Omental fat pad (tissue), 4 donors: ENCODE measurements at places on chromosomes 16 and 17. TPM values are rescaled to one million over a fixed set of nuclear protein-coding genes. Genes with fewer than 3 reads are reported as not detected.

DNA sequence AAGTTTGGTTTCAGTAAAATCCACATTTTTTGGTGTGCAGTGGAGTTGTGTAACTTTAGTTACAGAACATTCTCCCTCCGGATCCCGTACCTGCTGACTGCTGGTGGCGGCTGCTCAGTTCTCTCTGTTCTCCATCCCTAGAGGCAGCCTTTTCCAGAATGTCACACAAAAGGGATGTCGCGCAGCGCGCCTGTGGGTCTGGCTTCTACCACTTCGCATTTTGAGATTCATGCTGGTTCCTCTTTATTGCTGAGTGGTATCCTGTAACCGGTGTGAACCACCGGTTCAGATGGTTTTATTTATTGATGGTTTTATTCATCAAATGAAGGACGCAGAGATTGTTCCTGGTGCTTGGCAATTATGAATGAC, 981 bp upstream of the CEP131 start:
- DNase-seq = no peak

DNA sequence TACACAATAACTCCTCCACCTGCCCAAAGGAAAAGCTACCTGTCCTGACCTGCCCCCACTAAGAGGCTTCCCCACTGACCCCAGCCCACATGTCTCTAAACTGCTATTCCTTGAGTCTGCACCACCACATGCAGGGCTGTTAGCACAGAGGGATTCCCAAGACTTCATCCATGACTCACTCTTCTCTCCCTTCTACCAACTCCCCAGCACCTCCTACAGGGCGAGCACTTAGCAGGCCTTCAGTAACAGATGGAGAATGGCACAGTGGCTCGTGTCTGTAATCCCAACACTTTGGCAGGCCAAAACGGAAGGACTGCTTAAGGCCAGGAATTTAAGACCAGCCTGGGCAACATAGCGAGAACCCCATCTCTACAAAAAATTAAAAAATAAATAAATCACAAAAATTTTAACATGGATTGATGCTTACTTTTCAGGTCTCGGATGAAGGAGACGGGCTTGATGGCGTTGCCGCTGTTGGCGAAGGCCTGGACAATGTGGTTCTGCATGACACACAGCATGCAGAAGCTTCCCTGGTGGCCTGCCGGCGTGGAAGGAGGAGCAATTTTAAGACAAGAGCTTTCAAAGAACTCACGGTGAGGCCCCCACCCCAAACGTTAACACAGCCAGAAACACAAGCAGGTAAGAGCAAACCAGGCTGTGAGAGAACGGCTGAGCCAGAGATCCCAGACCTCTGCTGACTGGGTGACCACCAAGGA, 12.0 kb downstream of the USP36 start:
- no peak for DNase-seq

DNA sequence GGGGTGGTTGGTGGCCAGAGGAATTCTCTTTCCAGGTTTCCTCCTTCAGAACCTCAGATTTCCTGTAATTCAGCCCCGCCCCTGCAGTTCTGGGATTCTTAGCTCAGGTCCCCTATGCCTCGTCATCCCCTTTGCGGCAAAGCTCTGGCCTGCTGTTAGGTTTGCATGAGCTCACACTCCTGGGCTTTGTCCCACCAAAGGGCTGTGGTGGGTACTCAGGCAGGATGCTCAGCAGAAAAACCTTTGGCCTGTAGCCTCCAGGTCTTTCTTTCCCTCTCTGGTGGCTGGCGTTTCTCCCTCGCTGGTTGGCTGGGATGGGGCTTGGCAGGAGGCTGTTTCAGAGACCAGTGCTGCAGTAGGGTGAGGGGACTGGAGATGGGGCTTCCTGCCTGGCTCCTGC, 9.6 kb upstream of the PLEKHG4 start:
- no peak for DNase-seq

- DNase-seq = no peak
Observed at GRCh38 chr16:19588661-19589060, 33.2 kb downstream of the VPS35L start.

GRCh38 chr16:79897104-79897452, 296.5 kb upstream of the MAF start:
- DNase-seq = no peak

GRCh38 chr17:33381201-33381600, 88.1 kb upstream of the ASIC2 start:
- DNase-seq = no peak

GRCh38 chr16:30903002-30903401, 6.6 kb downstream of the CTF1 start:
- no peak for DNase-seq

DNA sequence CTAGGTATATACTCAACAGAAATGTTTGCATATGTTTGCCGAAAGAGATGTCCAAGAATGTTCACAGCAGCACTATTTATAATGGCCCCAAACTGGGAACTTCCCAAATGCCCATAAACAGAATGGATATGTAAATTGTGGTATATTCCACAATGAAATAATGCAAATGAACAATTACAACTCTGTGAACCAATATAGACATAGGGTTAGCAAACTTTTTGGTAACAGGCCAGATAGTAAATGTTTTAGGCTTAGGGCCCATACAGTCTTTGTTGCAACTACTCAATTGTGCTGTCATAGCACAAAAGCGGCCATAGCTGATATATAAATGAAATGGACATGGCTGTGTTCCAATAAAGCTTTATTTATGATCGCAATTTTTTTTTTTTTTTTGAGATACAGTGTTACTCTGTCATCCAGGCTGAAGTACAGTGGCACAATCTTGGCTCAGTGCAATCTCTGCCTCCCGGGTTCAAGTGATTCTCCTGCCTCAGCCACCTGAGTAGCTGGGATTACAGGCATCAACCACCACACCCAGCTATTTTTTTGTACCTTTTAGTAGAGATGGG, 16.5 kb downstream of the XYLT1 start:
- DNase-seq = no peak

- DNase-seq = no peak
Observed at GRCh38 chr17:9115214-9116191, 94.2 kb downstream of the NTN1 start.

- DNase-seq = no peak
Observed at GRCh38 chr16:88365244-88365865, 17.4 kb upstream of the ZNF469 start.

DNA sequence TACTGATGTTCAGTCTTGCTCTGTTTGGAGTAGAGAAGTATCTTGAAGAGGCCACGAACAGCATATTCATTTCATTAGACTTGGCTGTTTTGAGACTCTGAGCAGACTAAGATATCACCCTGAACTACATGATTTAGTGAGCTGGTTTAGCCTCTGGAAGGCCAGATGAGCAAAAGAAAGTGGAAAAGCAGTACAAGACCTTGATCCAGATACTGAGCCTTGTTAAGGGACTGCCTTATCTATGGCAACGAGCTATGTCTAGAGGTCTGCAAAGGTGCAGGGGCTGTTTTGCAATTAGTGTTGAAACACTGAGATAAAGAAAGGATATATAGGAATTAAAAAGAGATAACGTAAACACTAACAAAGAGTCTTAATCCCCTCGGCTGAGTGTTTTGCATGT, 231.4 kb downstream of the IRX3 start:
- DNase-seq = no peak

DNA sequence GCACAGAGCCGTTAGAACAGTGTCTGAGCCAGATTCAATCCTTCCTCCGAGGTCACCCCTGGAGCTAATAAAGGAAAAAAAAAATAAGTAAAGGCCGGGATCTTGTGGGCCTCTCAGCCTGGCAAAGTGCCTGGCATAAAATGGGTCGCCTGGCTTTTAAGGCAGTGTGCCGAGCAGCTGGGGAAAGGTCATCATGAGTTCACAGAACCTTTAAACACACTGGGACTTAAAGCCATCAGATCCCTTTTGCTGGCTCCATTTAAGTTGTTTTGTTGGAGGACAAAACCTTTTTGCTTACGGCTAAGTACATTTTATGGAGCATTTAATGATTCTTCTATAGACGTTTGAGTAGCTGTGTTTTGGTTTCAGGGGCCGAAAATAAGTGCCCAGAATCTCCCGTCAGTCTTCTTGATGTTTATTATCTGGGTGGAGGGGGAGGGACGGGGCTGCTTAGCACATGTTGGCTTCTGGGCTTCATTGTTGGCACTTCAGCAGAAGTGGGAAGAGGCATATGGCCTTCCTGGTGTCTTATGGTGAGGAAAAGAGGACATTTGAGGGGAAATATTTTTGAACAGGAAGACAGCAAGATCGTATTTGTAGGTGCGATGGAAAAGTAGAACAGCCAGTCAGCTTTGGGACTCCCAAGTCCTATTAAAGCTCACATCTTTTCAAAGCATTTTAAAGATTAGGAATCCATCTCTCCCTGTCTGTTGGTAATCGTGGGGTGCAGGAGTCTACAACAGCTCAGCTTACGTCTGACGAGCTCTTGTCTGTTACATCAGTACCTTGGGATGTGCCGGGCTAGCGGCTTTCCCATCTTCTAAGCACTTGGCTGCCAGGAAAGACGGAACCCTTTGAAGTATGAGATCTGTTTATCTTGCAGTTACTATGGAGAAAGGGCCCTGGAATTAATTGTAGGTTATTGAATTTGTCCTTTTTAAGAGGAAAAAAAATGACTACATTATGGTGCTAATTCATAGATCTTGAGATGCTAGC, 31.1 kb downstream of the RBFOX1 start:
- DNase-seq = no peak

GRCh38 chr16:60949800-60950199, 1086.4 kb downstream of the CDH8 start:
- DNase-seq = no peak

DNA sequence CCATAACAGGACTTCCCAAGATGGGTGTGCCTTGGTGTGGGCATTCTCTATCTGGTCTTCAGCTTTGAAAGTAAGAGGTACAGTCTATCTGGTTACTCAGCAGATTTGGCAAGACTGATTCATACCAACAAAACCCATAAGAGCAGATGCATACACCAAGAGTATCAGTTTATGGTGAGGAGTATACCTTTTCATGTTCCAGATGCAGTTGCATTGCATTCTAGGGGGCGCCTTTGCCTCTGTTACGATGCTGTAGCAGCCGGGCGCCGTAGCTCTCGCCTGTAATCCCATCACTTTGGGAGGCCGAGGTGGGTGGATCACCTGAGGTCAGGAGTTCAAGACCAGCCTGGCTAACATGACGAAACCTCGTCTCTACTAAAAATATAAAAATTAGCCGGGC, 31.1 kb upstream of the CARMIL2 start:
- DNase-seq = no peak

- no peak for DNase-seq
Observed at GRCh38 chr16:48535831-48536613, 74.0 kb downstream of the N4BP1 start.

DNA sequence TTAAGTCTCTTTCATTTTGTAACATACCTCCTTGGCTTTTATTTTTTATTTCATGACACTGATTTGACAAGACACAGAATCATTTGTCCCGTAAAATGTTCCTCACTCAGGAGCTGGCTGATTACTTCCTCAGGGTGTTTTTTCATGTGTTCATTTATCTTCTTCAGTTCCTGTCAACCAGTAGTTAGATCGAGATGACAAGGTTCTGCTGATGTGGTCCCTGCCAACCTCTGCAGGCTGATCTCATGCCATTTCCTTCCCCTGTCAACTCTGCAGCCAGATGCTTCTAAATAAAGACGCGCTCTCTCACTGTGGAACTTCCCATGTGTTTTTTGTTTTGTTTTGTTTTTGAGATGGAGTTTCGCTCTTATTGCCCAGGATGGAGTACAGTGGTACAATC, 8.1 kb upstream of the CXCL16 start:
- no peak for DNase-seq

GRCh38 chr16:471353-472198, 46.1 kb downstream of the RAB11FIP3 start:
- DNase-seq = no peak

GRCh38 chr16:87074641-87075318, 242.4 kb downstream of the C16orf95 start:
- DNase-seq = no peak

- DNase-seq = no peak
Observed at GRCh38 chr16:648071-648780, 939 bp upstream of the WDR90 start.

- no peak for DNase-seq
Observed at GRCh38 chr16:87570938-87571867, 31.1 kb upstream of the JPH3 start.

DNA sequence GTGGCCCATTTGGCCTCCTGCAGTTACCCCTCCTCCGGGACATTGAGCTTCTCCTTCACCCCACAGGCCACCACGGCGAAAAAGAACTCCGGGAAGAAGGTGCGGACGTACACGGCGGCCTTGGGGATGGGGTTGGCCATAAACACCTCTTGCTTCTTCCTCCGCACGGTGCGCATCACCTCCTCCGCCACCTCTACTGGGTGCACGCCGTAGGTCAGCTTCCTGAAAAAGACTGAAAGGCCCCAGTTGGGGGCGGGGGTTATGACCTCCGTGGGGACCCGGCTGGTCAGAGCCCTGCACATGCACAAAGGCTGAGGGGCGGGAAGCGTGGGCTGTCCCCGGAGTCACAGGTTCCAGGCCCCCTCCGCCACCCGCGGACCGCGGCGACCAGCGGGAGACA, 19.9 kb downstream of the DHRS7C start:
- DNase-seq = no peak

DNA sequence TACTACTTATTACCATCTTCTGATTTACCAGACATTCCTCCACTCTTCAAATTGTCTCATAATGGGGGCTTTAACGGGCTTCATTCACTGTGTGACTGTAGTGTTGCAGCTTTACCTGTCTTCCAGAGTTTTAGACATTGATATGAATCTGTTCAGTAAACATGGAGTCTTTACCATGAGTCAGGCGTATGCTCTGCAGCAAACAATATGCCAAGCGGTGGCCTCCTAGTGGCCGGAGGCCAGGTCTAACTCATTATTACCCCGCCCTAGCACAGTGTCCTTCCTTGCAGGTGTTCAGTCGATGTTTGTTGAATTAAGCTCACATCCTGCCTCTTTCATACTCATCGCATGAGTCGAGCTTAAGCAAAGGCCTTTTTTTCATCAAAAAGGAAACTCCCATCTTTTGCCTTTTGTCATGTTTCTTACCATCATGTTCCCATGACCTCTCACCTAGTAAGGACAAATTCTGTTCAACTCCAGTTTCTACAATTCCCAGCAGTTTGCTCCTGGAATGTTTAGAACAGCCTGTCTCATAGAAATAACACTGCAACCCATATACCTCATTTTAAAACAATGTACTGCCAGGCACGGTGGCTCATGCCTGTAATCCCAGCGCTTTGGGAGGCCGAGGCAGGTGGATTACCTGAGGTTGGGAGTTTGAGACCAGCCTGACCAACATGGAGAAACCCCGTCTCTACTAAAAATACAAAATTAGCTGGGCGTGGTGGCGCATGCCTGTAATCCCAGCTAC, 39.4 kb downstream of the TUBD1 start:
- DNase-seq = no peak

The TPSAB1 gene
- 86.2 TPM for total RNA-seq

The KIFC3 gene
- total RNA-seq = 41.5 TPM

The PRSS27 gene
- 1.2 TPM for total RNA-seq

The SLFN14 gene
- not detected for total RNA-seq

The MED9 gene
- 17.5 TPM for total RNA-seq

The SCARF1 gene
- 13.1 TPM for total RNA-seq

The CCL4L2 gene
- total RNA-seq = 3.1 TPM

The SLC16A5 gene
- total RNA-seq = 17.1 TPM

The NT5M gene
- 1.8 TPM for total RNA-seq

The CDH8 gene
- total RNA-seq = not detected

The KREMEN2 gene
- not detected for total RNA-seq
